ENCODE measurements at places on chromosomes 5 and 9.

GRCh38 chr5:134851307-134851923 is 5.6 kb downstream of the C5orf24 start:
- no peak for DNase-seq

DNA sequence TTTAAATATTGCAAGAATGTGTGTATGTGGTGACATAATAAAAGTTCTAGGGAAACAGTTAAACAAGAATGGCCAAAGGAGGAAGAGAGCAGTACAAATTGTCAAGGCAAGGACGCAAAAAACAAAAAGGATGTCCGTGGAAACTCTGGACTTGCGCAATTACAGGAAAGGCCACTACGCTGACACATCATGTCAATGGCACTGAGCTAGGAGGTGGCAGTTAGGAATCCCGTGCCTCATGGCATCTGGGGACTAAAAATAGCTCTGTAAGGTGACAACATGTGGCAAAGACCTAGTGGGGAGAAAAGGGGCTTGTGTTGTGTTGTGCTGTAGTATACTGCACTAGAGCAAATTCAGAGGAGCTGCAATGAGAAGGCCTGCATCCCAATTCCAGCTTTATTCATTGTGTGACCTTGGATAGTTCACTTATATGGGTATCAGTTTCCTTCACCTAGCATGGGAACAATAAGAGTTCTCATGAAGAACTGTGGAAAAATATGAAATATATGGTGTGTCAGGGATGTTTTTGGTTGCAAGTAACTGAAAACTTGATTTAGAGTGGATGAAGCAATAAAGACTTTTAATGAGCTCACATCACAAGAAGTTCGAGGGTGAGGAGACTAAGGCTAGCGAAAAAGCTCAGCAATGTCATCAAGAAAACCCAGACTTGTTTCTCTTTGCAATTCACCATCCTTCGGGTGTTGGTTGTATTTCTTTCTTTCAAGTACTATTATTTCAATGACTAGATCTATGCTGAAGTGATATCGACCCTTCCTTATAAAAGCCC is 124.1 kb upstream of the STC2 start:
- peak; percentile 51 for DNase-seq

DNA sequence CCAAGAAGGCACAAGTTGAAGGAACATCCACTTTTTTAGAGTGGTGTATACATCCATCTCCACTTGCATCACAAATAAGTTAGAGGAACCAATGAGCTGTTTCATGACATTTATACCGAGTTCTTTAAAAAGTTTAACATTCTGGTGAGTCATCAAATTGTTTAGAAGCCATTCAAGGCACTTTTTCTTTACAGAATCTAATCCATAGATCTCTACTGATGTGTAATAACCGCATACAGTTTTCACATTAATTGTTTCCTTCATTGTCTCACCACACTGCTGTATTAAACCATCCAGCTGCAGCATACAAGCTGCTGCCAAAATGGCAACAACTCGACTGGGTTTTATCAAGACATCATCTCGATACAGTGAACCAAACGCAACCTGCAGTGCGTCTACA is 744 bp downstream of the GMCL2 start:
- no peak for DNase-seq

GRCh38 chr9:107869111-107869510 is 379.5 kb upstream of the KLF4 start:
- no peak for DNase-seq

DNA sequence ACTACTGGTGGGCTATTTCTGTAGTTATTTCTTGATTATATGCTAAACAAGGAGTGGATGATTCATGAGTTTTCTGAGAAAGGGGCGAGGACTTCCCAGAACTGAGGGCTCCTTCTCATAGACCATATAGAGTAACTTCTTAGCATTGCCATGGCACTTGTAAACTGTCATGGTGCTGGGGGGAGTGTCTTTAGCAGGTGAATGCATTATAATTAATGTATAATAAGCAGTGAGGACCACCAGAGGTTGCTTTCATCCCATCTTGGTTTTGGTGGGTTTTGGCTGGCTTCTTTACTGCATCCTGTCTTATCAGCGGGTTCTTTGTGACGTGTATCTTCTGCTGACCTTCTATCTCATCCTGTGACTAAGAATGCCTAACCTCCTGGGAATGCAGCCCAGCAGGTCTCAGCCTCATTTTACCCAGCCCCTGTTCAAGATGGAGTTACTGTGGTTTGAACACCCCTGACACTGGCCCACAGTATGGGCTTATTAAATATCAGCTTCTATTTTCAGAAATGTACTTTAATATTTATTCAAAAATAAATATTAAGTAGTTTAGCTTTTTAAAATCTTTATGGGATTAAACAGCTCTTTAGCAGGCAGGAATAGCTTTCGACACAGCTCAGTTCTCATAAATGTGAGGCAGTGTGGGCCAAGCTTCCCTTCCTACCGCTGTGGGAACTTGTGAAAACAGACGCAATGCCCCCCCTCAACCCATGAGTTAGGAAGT is 44.4 kb downstream of the GALNT12 start:
- DNase-seq, result no peak

DNA sequence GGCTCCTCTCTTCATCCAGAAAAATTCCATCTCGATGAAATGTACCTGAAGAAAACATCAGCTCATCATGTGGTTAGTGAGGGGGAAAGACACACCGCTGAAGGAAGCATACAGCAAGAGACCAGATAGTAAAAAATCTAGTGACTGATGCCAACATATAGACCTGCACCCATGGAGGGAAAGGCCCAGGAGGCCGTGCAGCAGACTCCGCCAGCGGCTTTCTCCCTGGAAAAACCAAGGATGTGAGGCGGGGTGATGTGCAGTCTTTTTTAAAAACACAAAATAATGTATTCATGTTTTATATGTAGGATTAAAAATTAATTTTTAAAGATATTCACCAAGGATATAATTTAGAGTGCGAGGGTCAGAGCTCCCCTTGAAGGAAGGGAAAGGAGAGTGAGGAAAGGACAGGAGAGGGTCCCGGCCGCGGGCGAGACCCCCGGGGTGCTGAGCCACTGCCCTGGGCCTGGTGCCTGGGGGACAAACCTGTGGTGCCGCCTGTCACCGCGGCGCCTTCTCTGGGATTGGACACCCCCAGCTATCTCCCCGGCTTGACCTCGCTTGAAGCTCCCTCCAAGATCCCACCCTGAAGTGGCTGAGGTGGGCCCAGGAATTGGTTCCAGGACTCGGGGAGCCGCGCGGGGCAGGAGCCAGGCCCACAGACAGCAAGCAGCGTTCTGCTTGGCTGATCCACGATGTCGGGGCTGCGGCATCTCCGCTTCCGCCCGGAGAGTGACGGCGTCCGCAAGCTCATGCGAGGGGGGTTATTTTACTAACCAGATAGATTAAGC is 12.1 kb upstream of the UNC5A start:
- DNase-seq, result no peak

DNA sequence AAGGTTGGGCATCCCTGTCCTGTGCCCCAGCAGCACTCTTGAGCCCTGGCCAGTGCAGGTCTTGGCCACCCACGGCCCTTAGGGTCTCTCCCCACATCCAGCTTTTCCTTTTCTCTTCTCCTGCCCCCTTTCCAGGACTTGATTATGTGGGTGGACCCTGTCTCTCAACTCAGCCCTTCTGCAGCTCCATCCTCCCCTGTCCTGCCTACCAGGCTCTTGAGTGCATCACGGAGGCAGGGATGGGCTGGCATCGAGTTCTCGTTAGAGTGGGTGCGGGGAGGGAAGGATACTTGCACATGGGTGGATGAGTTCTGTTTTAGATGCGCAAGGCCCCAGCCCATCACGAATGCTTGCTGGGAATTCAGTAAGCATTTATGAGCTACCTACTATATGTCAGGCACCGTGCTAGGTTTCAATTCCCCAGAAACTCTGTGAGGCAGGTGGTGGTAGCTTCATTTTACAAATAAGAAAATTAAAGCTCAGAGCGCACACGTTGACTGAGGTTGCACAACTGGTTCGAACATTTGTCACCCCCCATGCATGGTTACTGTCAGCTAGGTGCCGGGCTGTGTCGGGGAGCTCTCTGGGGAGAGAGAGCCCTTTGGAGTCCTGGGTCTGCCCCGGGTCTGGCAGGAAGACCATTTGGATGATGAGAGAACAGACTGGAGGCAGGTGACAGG is 144.6 kb upstream of the PITX1 start:
- DNase-seq, result no peak

GRCh38 chr5:150622157-150622556 is 18.3 kb upstream of the SYNPO start:
- DNase-seq, result no peak

GRCh38 chr5:115484368-115484767 is 60.2 kb downstream of the FEM1C start:
- DNase-seq, result no peak

- DNase-seq, result peak; percentile 51
These were observed 69.3 kb downstream of the HSD17B3 start for GRCh38 chr9:96232539-96233241.

- no peak for DNase-seq
These were observed 39.3 kb upstream of the CHD1 start for GRCh38 chr5:98968056-98968564.

DNA sequence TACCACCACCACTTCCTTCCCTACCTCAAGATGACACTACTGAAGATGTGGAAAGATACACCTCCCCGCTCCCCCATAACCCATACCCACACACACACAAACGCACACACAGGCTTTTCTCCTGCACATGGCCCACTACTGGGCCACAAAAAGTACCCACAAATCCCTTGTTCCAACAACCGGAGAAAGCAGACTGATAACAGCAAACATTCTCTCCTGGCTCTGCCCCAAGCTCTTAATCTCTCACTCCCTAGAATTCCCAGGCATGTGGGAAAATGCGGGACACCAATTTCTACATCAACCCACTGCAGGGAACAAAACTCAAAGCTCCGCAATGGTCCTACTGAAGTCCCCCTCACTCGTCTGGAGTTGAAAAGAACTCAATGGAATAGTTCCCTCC is 611.0 kb upstream of the KLF4 start:
- DNase-seq, result no peak

GRCh38 chr5:5198815-5199214 is 58.7 kb downstream of the ADAMTS16 start:
- DNase-seq, result no peak

DNA sequence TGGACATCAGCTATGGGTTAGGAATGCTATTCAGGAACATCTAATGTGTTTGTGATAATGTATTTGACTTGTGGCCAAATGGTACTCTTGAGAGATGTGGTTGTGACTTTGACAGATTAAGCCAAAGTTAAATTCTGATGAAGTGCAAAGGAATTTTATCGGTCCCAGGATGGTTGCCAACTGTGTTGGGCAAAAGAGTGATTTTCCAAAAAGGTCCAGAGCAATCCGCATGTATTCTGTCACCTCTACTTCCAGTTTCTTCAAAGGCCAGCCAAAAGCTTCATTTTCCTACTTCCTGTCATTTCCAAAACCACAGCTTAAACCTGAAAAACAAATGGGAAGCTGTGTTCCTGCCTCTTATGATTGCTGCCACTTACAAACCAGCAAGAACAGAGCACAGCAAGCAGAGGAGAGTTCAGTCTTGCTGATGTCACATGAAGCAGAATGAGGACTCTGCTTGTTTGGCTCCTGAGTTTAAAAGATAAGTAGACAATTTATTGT is 59.8 kb downstream of the MARCHF3 start:
- DNase-seq, result no peak

GRCh38 chr9:136339173-136339957 is 12.0 kb downstream of the GPSM1 start:
- peak; percentile 54 for DNase-seq

DNA sequence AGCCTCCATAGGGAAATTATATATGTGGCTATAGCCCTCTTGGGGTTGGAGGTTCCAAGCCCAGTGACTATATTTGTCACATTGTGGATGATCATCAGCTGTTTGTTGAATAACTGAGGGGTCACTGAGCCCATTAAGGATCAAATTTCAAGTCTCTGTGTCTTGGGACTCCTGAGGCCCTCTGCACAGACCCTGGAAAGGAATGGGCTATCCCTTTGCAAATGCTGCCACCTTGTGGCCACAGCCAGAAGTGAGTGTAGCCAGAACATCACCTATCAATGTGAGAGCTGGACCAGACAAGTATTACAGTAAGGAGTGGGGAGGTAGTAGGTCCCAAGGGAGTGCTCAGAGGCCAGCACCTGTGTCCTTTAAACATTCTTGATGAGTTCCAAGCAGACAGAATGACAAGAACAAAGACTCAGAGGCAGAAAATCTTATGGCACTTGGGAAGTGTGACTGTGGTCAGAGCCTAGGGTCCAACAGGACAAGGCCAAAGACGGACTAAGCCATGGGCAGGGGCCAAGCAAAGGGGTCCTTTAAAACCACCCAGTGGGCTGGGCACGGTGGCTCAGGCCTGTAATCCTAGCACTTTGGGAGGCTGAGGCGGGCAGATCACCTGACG is 8.2 kb downstream of the RPP25L start:
- peak; percentile 68 for DNase-seq

- DNase-seq, result no peak
These were observed 15.9 kb downstream of the NR5A1 start for GRCh38 chr9:124491049-124491975.

- no peak for DNase-seq
These were observed 116.7 kb downstream of the PHF2 start for GRCh38 chr9:93693129-93693528.

- peak; percentile 8 for DNase-seq
These were observed 474 bp downstream of the HMGCR start for GRCh38 chr5:75337366-75338021.

GRCh38 chr5:138138949-138139780 is at the start of gene NME5:
TSS of gene NME5 (minus strand) at chr5:138139428. CDS start at chr5:138138780, 648 bp downstream.
- DNase-seq, result no peak

GRCh38 chr5:1874771-1875220 is 7.9 kb downstream of the IRX4 start:
- DNase-seq, result no peak

DNA sequence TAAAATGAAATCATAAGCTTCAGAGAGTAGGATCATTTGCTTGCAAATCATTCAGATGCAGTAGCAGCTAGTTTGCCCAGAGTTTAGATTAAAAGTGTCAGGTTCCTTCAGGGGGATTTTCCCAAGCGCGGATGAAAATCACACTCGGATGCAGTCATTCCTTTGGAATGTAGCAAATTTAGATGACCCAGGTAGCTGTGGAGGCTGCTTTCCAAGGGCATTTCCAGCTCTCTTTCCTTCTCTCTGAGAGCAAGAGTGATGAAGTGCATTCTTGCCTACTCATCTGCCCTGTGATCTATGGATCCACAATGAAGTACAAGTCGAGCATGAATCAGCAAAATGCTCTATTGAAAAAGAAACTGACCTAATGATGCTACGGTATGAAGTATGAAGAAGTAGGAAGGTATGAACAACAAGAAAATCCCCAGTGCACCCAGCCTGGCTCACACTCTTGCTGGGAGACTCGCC is 200.2 kb downstream of the PLK2 start:
- DNase-seq, result peak; percentile 14

DNA sequence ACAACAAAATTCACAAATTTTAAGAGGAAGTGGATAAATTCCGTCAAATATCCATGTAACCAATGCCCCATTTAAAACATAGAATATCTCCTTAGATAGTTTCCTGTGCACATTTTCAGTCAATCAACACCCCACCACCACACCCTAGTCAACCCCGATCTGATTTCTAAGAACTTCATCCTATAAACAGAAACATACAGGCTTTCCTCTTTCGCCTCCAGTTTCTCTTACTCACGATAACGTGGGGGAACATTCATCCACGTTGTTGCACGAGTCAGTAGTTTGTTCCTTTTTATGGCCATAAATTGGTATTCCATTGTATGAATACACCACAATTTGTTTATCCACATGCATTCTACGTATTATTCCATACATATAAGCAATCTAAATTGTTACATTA is 35.6 kb upstream of the TRIO start:
- no peak for DNase-seq
